ENCODE measurements at places on chromosomes 7 and 10.

DNA sequence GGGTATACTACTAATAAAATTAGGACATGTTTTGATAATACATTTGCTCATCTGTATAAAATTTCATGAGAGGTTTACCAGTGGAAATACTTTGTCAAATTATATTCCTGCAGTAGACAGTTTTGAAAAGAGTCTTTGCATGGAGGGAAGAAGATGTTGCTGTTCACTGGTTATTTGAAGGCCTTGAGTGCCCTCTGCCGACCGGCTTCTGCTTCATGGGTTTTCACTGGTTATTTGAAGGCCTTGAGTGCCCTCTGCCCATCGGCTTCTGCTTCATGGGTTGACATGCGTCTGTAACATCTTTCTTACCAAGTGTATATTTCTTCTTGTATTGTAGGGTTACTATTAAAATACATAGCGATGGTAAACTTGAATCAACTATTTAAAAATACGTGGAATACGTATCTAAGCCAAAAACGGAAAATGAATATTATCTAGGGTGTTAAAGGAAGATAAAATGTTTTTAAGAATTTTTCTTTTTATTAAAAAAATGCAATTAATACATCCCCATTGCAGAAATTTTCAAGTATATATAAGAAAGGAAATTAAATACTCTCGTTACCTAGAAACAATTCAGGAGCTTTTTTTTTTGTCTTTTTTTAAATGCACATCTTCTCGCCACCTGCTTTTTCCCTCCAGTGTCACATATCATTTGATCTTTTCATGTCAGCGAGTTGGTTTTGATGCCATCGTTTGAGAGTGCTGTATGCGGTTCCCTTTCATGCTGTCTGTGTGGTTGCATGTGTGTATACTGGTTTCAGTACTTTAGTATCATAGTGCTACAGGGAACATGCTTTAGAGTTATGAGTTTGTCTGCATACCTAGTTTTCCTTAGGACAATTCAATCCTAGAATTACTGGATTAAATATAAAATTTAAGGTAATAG lies 73.4 kb downstream of the SHH start:
- no peak for DNase-seq

DNA sequence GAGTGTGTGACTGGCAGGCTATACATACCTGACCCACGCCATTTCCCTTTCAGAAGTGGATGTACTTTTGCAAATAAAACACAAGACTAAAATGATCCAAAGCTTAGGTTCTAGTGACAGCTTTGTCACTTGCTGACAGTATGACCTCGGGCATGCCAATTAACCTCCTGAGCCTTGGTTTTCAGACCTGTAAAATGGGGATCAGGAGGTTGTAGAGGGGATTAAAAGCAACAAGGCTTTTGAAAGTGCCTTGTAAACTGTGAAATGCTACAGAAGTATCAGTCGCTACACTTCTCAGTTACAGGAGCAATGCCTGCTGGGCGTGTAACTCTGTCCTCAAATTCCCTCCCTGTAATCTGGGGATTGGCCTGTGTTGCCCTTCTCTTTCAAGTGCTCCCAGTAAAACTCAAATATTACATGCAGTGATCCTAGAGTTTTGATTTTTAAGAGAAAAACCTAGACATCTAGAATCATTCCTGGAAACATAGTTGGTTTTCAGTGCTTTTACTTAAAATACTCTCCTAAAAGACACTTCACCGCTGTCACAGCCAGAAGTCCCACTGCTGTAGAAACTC lies 8.8 kb upstream of the GRB10 start:
- no peak for DNase-seq

DNA sequence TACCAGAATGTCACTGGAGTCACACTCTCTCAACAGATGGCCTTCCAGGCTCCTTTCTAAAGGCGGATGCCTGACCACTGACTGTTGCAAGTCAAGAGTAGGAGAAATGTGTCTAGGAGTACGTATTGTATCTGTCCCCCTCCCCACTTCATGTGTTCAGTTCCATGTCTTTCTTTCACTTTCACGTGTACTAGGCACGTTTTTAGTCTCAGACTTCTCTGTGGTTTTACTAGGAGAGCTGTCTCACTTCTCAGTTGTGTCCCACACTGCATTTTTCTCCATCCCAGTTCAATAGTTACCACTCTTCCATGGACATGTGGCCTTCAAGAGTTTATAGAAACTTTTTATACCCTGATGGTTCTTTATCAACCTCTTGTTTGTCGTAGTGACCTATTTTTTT lies 893.0 kb downstream of the NRG3 start:
- no peak for DNase-seq

GRCh38 chr7:150751702-150752101 lies 14.5 kb downstream of the GIMAP5 start:
- no peak for DNase-seq

- DNase-seq = no peak
Measured at GRCh38 chr10:15141136-15142054, 27.1 kb downstream of the NMT2 start.

GRCh38 chr10:33057620-33058019 lies 99.6 kb upstream of the ITGB1 start:
- no peak for DNase-seq

DNA sequence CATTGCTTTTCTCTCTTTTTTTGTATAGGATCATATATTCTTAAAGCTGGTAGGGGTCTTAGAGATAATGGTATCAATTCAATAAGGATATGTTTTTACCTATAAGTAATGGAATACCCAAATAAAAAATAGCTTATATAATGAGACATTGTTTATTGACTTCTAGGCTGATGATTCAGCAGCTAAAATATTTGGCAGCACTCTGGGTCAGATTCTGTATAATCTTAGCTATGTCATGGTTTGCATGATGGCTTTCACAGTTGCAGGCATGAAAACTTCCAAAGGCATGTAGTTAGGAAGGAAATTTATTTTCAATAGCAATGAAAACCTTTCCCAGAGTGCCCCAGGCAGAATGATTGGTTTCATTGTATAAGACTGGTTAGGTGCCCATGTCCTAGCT lies 32.1 kb upstream of the A1CF start:
- no peak for DNase-seq

GRCh38 chr7:133650487-133651300 lies 397.8 kb downstream of the EXOC4 start:
- DNase-seq = no peak

GRCh38 chr7:127953423-127954356 lies 77.5 kb downstream of the LRRC4 start:
- no peak for DNase-seq

Data from H1 (cell line).